ENCODE measurements at places on chromosomes 7 and 10.

- no peak for DNase-seq
Measured at GRCh38 chr10:20254078-20254477, 437.8 kb downstream of the PLXDC2 start.

DNA sequence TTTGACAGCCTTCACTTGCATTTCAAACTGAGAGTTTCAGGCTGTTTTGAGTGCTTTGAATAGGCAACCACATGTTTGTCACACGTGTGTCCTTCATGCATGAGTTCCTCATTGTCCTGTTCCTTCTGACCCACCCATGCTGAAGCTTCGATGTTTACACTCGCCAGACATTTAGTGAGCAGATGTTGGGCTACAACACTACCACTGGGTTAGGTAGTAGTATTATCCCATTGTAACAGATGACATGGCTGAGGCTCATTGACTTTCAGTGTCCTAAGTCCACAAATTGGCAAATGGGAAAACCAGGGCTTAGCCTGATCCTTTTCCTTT, 456.1 kb downstream of the PHTF2 start:
- no peak for DNase-seq

GRCh38 chr10:94496010-94496409, 49.6 kb upstream of the HELLS start:
- DNase-seq: no peak

DNA sequence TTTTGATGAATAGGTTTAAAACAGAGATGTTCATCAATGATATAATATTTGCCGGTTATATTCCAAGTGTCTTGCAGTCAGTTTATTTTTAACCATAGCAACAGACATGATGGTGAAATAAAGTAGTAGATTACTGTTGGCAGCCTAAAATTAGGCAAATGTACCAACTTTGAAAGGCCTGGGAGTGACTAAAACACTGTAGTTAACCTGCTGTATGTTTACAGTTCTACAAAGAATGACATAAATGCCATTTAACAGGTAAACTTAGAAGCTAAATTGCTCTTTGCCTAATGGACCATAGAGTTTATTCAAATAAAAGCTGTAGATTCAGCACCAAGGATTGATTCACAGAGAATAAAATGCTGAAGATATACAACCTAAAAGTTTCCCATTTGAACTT, 64.1 kb downstream of the PHTF2 start:
- DNase-seq: no peak

DNA sequence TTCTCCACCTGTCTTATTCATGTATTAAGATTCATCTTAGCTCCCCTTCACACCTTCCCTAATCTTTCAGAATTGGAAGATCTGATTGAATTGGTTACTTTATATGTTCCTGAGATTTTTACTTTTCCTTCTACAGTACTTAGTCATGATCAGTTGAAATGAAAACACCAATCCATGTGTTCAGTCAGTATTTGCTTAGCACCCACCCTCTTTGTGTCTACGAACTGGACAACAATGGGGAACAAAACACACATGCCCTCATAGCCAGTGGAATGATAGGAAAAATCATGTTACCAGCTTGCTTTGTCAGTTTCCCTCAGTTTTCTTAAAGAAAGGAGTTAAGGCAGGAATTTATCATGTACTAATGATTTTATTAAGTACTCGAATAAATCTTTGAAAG, 2.0 kb downstream of the MASTL start:
- no peak for DNase-seq

DNA sequence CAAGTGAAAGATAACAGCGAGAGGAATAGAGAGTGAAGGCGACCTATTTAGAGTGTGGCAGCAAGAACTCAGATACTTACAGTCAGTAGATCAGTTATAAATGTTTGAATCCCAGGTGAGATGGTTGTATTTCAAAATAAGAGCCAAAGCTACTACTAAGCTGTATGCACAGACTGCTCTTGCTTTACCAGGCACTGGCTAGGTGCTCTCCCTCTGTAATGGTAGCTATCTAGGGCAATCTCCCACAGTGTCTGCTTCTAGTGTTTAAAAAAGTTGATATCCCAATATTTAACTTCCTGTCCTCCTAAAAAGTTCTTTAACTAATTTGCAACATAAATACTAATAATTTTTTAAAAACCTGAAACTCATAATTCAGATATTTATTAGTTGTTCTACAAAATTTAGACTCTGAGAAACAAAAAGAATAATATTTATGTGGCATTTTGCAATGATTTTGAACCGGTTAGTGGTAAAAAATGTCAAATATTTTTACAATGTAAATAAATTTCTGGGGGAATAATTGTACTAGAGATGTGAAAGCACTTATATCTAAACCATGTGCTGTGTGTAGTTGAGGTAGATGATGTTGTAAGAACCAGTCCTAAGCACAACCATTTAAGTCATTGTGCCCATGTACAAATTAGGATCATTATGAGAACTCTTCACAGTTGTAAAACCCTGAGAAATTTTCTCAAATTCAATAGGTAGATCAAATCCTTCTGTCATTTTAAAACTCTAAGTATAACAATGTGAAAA, 349.3 kb upstream of the SEMA3D start:
- DNase-seq: no peak

- DNase-seq: no peak
Measured at GRCh38 chr7:84247591-84247990, 53.0 kb upstream of the SEMA3A start.

Data from D721Med (cell line).